ENCODE measurements at places on chromosomes 3 and 15.

DNA sequence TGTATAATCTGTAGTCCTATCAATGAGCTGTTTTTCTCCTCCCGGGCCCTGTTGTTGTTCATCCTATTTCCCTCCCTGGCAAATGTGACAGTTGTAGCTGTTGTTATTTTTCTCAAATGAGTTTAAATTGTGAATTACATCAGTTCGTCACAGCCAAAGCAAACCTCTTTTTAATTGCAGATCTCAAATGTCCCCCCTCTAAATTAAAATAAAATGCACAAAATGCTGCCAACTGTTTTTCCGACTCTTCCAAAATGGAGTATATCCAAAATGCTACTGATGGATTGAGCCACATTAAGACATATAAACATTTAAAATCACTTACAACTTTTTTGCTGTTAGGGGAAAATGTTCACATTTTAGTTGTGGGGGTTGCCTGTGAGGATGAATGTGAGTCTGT is 29.8 kb upstream of the SUCLG2 start:
- no peak for DNase-seq

- no peak for DNase-seq
Measured at GRCh38 chr3:139954146-139954860, 19.3 kb downstream of the CLSTN2 start.

DNA sequence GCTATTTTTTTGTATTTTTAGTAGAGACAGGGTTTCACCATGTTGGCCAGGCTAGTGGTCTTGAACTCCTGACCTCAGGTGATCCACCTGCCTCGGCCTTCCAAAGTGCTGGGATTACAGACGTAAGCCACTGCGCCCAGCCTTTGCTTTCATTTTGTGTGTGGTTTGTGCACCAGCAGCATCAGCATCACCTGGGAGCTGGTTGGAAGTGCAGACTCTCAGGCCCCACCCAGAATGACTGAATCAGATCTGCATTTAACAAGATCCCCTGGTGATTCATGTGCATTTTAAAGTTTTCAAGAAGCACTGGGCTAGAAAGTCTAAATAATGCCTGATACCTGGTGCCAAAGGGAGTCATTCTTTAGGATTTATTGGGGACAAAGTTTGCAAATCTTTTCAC is 73.4 kb upstream of the BNIP2 start:
- DNase-seq, result no peak

DNA sequence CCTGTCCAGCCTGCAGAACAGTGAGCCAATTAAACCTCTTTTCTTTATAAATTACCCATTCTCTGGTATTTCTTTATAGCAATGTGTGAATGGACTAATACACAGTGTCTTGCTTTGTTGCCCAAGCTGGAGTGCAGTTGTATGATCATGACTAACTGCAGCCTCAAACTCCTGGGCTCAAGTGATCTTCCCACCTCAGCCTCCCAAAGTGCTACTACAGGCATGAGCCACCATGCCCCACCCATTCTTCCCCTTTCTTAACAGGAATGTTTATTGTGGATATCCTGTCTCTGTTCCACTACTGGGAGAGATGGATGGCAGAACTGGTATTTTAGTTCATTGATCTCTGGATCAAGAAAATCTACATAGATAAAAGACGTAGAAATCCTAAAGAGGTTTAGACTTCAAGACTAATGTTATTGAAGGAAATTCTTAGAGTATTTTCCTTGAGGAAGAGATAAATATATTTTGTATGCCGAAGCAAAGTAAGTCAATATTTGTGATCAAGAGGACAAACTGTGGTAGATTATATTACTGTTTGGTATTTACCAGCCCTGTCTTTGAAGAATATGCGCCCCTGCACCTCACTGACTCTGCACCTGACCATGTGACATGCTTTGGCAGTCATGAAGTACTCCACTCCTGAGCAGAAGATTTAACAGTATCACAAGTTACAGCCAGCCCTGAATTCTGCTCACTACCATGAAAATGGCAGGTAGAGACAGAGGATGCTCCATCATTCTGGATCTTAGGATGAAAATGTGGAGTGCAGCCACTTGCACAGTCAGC is 42.9 kb downstream of the UACA start:
- DNase-seq, result no peak

- no peak for DNase-seq
Measured at GRCh38 chr15:99054025-99054387, 46.4 kb upstream of the PGPEP1L start.

DNA sequence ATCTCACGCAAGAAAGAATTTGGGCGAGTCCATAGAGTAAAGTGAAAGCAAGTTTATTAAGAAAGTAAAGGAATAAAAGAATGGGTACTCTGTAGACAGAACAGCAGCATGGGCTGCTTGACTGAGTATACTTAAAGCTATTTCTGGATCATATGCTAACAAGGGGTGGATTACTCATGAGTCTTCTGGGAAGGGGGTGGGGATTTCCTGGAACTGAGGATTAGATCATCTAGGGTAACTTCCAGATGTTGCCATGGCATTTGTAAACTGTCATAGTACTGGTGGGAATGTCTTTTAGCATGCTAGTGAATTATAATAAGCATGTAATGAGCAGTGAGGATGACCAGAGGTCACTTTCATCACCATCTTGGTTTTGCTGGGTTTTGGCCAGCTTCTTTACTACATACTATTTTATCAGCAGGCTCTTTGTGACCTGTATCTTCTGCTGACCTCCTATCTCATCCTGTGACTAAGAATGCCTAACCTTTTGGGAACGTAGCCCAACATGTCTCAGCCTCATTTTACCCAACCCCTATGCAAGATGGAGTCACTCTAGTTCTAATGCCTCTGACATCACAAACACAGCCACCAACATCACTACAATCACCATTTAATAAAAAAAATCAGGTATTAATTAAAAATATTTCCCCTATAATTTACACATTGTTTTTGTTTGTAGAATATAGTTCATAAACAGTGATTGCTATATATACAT is 890.7 kb upstream of the EPHA6 start:
- no peak for DNase-seq

DNA sequence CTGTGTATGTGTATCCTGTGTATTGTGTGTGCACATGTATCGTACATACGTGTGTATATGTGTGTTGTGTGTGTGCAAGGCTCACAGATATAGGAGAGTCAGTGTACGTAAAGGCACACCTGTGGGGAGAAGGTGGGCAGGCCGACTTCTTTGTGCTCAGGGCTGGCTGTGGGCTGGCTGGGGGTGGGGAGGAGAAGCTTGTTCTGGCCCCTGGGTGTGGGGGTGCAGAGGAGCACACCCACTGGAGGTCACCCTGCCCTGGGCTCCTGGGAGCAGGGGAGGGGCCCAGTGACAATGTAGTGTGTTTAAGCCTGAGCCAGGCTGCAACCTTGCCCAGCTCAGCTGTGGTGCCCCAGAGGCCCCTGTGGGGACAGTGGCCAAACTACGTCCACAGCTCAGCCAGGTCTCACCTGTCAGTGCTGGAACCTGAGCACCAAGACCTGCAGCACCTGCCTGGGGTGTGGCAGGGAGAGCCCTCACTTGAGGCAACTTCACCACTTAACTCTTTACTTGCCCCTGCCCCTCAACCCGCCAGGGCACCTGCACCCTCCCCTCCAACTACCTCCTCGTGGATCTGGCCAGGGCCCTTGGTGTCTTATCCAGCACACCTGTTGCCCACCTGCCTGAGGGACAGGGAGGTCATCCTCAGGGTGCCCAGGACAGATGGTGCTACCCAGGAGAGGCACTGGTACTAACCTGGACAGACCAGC is 2.6 kb upstream of the HHATL start:
- no peak for DNase-seq

DNA sequence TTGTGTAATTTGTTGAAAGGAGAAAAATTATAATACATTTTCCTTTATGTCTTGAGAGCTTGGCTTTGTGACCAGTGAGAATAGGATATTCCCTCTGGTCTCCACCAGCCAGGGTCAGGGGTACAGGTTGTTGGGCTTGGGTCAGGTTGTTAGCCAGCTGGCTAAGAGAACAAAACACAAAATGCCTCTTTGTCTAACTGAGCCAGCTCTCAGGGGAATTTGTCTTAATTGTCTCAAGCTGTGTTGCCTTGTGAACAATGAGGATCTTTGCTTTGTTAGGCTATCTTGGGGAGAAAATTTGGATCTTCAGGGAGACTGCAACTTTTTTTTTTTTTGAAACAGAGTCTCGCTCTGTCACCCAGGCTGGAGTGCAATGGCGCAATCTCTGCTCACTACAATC is 17.7 kb upstream of the GK5 start:
- DNase-seq, result no peak

DNA sequence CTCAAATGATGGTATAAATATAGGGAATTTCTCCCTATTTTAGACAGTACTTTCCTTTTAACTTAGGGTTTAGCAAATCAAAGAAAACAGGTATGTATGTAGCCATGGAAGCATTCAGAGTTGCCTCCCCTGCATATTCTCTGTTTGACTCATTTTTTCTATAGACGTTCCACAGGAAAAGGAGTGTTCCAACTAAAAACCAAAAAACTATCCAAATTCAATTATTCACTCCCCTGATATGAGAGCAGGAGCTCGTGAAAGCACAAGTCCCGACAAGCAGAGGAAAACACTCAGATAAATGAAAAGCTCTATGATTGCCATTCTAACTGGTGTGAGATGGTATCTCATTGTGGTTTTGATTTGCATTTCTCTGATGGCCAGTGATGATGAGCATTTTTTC is 119.5 kb downstream of the FRMD5 start:
- no peak for DNase-seq

- no peak for DNase-seq
Measured at GRCh38 chr15:41507820-41508290, 5.8 kb downstream of the LTK start.

DNA sequence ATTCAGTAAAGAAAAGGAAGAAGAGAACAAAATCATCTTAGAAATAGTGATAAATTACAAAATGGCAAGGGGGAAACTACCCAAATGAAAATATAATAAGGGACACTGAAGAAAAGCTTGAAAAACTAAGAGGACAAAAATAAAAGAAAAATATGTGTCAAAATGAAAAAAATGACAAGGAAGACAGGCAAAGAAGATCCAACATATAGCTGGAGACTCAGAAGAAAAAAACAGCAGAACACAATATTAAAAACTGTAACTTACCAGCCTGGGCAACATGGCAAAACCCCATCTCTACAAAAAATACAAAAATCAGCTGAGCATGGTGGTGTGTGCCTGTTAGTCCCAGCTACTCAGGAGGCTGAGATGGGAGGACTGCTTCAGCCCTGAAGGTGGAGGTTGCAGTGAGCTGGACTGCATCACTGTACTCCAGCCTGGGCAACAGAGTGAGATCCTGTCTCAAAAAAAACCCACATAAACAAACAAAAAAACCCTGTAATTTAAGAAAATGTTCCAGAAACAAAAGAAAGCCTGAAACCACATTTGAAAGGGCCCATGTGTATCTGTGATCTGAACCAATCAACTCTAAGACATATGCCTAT is 93.2 kb downstream of the ANO10 start:
- DNase-seq, result no peak

DNA sequence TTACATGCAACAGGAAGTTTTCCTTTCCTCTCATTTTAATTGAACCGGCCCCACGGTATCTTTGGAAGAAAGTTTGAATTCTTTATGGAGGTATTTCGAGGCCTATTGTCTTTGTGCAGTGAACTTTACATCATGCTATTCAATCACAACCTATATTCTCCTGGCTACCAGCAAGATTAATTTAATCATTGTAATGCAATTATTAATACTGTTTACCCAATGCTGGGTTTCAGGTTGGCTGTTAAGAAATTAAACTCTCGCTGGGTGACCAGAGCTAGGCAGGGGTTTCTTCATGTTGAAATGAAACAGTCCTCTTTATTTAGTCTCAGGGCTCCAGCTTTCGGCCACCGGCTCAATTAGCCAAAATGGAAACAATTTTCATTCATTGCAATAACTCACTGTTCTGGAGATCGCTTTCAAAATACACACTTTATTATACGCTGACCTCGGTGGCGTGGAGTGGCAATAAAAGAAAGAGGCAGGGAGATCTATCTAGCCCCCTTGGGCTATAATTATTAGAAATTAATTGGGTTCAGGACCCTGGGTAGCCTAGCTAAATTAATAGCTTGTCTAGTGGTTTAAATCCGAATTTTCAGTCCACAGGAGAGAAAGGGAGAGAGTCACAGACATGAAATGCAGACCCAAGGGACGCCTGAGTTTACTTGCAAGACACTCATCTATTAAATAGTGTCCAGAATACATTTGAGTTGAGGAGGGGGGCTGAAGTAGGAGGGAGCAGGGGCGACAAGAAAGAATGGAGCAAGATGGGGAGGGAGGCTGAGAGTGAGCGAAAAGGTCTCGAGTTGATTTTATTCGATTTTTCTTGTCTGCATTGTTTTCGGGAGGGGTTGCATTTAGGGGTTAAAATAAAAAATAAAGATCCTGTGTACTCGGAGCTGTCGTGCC is 3.9 kb upstream of the MECOM start:
- DNase-seq, result no peak

DNA sequence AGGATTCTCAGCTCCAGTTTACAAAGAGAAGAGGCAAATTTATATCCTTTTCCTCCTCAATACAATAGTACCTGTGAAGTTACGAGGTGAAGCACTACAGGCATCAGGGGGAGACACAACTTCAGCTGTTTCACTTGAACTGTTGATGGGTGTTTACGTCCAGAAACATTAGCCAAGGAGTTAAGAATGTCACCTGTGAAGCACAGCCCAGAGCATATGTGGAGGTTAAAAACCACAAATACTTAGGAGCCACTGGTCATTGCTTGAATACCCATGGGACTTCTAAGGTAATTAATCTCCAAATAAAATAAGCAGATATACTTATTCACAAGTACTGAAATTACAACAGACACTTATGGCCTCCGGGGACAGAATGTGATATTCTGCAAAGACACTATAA is 246.5 kb downstream of the ULK4 start:
- no peak for DNase-seq

GRCh38 chr15:41982133-41982930 is 10.0 kb upstream of the EHD4 start:
- DNase-seq, result no peak

DNA sequence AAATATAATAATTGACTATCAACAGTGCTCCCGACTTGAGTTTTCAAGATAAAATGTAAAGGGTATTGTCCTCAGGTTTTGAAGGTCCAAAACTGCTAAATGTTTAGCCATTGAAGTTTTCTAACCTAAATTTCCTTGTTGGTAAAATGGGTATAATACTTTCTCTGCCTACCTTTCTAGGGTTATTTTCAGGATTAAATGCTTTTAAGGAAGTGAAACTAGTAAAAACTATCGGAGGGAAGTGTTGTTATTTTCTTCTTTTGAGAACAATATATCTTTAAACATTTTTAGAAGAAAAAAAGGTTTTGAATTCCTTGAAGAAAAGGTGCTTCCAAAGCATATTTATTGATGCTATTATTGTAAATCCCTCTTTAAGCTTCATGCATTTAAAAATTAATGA is 67.3 kb downstream of the FILIP1L start:
- DNase-seq, result no peak

DNA sequence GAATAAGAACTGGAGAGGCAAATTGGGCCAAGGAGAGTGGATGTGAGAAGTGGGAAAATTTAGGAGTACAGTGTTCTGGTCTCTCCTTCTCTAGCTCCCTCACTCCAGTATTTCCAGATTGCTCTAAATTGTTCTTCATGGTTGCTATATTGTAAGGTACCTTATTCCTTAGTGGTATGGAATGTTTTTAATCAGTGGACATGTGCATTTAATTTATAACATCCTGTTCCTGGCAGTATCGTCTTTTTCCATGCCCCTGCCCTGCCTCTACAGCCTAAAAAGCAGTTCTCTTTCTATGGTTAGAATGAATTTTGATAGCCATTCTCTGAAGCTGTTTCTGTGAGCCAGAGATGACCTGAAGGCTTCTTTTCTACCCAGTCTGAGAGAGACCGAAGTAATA is 180.5 kb downstream of the TCF12 start:
- no peak for DNase-seq

- no peak for DNase-seq
Measured at GRCh38 chr3:45964139-45964538, 20.9 kb downstream of the CXCR6 start.

GRCh38 chr3:37237252-37237651 is 62.9 kb upstream of the LRRFIP2 start:
- no peak for DNase-seq
